ENCODE measurements at places on chromosomes 1 and 21.

DNA sequence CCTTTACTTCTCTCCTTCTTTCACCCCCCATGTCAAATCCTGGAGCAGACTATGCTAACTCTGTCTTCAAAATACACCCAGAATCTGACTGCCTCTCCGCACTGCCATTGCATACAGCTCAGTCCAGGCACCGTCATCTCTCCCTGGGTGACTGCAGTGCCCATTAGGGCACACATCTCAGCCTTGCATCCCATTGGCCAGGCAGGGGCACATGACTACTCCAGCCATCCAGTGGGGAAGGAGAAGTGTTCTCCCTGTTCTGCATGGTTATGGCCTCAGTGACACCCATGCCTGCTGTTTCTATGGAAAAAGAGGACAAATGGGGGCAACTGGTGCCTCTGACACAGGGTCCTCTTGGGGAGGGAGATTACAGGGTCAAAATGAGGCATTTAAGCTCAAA, 270.5 kb downstream of the MATN1 start:
- DNase-seq: no peak

DNA sequence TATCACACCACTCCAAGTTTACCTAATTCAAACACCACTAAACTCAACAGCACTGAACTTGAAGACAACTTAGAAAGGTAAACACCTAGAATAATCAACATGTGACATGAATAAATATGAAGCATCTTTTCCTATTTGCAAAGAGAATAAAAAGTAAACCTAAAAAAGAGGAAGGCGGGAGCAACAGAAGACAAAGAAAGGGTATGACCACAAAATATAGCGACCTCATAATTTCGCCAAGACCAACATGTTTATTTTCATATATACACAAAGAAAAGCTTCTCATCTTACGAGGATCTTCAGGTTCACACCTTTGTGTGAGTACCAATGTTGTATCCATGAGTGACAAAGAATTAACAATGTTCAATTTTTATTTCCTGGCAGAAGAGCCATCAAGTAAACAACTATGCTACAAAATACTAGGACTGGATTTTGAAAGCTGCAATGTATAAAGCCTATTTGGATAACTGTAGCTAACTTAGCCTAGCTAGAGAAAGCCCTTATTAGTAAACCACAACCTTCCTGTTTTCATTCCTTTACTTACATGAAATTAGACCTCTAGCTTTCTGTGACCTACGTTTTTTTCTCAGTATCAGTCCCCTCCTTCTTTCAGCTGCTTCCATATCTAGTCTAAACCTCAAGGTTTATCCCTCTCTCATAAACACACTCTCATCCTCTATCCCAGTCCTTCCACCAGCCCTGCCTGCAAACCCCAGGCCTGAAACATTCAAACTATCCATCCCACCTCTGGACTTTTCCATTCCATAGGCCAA, 21.3 kb upstream of the PHTF1 start:
- no peak for DNase-seq

GRCh38 chr1:161091796-161092507, 2.6 kb upstream of the NECTIN4 start:
- no peak for DNase-seq

DNA sequence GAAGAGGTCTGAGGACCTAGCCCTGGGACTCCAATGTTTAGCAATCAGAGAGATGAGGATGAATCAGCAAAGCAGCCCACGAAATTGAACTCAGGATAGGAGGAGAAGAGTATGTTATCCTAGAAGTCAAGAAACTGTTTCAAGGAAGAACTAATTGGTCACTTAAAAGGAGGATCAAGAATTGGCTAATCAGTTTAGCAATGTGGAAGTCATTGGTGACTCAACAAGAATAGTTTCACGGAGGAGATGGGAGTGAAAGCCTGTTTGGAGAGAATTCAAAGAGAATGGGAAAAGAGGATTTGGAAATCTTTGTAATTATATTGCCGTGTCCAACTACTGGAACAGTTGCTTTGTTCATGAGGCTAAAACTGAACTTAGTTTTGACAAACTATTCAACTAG, 7.4 kb downstream of the HMCN1 start:
- no peak for DNase-seq

GRCh38 chr1:164765557-164765956, 206.6 kb downstream of the PBX1 start:
- DNase-seq: no peak

DNA sequence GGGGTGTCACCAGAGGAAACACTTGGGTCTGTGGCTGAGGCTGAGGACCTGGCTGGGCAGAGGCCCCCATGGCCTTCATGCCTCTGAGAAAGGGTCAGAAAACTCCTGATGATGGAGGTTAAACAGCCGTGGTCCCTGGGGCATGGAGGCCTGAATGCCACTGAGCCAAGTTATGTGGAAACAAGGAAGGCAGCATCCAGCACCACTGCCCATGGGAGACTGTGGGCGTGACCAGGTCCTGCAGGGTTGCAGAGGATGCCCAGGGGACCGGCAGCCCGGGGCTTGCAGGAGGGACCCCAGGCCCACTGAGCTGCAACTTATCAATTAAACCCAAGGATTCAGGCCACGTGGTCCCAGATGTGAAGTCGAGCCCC, 18.9 kb upstream of the COL6A2 start:
- DNase-seq: peak; percentile 8

- no peak for DNase-seq
These were observed 409.8 kb downstream of the MATN1 start for GRCh38 chr1:30313584-30313983.

- no peak for DNase-seq
These were observed 215.9 kb downstream of the TOMM20 start for GRCh38 chr1:234912548-234913277.

GRCh38 chr1:108080448-108080847, 115.5 kb upstream of the VAV3 start:
- no peak for DNase-seq

DNA sequence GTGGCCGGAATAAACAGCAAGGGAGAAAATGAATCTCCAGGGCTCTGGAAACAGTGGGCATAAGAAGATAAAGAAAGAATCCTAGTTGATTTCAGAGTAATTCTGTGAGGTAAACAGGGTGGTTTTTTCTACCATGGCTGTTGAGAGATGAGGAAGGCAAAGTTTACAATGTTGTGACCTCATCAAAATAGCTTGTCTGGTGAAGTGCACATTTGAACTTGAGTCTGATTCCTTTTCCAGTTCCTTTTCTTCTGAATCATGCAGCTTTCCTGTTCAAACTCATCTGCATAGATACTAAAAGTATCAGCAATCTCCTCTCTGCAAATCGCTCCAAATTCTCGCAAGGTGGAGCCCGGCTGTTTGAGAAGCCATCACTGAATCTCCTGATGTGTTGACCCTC, 161.7 kb downstream of the PLPP3 start:
- no peak for DNase-seq

GRCh38 chr21:15968776-15969310, 239.1 kb downstream of the USP25 start:
- DNase-seq: no peak

DNA sequence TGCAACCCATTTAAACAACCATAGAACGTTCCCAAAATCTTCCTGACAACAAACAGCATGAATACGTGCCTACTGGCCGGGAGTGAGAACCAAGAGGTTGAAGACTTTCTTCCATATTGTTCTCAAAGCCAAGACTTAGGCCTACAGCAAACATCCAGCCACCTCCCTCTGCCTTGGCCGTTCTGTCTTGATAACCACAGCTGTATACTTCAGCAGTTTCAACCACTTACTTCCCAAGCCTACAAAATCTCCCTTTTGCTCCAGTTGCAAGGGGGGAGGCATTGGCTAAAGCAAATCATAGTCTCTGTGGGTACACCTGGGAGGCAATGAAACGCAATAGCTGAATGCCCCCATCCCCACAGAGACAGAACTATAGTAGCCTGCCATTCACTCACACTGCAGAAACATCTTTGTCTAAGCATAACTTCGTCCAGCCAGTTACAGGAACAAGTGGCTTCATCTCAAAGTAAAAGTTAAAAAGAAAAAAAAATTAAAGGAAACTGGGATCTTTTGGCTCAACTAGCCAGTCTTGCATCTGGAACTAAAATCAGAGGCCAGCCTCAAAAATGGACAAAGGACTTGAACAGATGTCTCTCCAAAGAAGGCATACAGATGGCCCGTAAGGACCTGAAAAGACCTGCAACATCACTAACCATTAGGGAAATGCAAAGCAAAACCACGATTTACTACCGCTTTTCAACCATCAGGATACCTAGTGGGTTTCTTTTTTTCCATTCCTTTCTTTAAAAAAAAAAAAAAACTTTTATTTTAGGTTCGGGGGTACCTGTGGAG, 186.0 kb downstream of the PSMG1 start:
- DNase-seq: no peak

- DNase-seq: no peak
These were observed 39.7 kb downstream of the HUNK start for GRCh38 chr21:31912501-31912900.

DNA sequence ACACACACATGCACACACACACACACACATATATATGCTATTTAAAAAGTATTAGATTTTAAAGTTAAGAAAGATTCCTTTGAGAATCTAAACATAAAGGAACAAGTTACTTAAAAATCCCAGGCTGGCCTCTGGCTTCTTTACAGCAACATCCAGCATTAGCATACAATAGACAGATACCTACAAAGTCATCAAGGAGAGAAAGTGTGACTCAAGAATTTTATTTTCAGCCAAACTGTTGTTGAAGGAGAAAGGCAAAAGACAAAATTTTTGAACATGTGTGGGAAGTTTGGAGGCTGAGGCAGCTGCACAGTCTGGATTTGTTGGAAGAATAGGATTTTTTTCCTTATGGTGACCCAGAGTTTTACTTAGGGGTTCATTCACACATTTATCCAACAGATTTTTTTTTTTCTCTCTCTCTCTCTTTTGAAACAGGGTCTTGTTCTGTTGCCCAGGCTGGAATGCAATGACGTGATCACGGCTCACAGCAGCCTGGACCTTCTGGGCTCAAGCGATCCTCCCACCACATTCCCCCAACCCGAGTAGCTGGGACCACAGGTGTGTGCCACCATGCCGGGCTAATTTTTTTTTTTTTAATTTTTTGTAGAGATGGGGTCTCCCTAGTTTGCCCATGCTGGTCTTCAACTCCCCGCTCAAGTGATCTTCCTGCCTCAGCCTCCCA, 24.0 kb upstream of the SPOCD1 start:
- no peak for DNase-seq

DNA sequence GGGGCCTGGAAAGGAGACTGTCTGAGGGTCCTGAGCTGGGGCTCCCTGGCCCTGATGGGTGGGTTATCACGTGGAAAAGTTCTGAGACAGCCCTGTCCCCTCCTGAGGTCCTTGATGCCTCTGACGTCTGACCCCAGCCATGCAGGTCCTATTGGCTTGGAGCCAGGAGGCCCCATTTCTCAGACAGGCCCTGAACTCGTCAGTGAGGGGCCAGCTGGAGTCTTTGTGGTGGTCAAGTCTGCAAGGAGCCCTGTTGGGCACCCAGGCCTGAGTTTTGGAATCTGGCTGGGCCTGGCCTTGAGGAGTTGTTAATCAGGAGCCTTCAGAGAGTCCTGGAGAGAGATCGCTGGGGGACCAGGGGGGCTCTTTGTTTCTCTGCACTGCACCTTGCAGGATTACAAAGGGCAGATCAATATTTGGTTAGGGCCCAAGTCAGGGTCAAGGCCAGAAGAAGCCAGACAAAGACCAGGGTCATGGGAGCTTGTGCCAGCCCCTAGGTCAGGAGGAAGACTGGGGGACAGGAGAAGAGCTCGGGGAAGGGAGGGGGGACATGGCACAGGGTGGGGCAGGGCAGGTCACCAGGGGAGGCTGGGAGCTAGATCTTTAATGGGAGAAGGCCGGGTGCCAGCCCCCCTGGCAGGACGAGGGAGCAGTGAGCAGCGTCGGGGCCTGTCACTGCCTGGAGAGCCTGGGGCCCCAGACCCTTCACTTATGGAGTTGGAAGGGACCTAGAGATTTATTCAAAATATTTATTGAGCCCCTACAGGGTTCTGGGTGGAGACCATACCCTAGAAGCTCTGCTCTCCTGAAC, 83.2 kb downstream of the PTPRU start:
- DNase-seq: no peak

- no peak for DNase-seq
These were observed 26.5 kb downstream of the PHGDH start for GRCh38 chr1:119738100-119738720.

DNA sequence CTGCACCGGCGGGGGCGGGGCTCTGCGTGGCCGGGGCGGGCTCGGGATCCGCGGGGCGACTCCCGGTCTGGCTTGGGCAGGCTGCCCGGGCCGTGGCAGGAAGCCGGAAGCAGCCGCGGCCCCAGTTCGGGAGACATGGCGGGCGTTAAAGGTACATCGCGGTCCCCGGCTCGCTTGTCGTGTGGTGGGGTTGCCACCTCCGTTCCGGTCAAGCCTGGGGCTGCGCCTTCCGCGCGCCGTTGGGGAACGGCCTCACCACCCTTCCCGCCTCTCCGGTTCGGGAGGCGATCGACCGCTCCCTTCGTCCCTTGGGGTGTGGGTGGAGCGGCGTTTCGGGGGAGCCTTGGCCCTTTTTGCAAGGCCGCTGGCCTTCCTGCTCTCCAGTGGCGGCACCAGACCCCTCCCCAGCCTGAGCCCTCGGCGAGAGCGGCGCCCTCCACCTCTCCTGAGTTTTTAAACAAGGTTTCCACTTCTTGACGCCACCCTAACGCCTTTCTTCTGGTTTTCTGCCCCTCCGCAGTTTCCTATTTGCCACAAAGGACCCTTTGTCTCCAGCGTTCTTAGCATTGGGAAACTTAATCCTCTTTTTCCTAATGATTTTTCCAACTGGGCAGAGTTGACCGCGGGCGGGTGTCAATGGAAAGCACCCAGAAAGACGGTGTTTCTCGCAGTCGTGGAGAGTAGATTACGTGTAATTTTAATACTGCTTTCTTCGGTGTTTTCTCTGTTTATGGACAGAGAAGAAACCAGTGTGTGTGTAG, at the start of the genes LEPR and LEPROT:
LEPR (plus strand) TSS at position 79 of the 761 bp plus-strand sequence. CDS start 144,898 bp downstream, outside the sequence.
LEPROT (plus strand) TSS at position 79 of the 761 bp plus-strand sequence; CDS start at position 136, 57 bp downstream.
- no peak for DNase-seq

DNA sequence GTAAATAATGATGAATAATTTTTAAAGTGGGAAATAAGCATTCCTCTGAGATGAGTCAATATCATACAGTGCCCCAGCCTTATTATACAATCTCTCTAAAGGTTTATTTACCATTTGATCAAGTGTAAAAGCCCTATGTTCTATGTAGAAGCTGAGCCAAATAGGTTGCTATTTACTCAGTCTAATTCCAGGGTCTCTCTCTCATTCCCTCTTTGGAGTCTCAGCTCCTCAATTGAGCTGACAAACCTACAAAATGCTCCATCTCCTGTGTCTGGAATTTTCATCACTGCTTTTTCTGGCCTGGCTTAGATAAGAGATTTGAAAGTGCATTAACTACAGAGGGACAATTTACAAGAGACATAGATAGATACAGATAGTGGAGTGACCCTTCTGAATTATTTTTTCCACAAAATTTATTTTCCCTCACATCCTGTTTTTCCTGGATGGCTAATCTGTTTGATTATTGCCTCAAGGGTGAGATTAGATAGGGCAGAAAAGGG, 24.8 kb upstream of the USH2A start:
- no peak for DNase-seq

GRCh38 chr1:886760-887159, 37.0 kb upstream of the SAMD11 start:
- no peak for DNase-seq
